ENCODE measurements at places on chromosomes 5 and 9.

GRCh38 chr9:131253891-131254491, 22.3 kb downstream of the FAM78A start:
- DNase-seq = peak; percentile 44

GRCh38 chr5:176660530-176660859, 13.2 kb downstream of the TSPAN17 start:
- DNase-seq = no peak

DNA sequence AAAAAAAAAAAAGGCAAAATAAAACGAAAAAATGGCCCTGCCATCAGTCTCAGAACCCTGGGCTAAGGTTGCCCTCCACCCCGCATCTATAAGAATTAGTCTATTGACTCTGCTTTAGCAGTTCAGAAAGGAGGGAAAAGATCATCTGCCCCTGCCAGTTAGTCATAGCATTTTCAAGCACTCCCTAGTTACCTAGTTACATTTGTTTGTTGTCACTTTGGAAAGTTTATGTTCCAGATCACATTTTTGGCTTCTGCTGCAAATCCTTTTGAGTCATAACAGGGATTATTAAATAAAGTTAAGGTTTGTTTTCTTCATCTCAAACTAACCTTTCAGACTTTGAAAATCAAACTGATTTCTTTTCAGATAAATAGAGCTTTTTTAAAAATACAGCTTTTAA, 52.1 kb downstream of the AQP7 start:
- DNase-seq = no peak

GRCh38 chr9:130371196-130371966, 73.4 kb upstream of the ASS1 start:
- DNase-seq = no peak

- DNase-seq = no peak
Measured at GRCh38 chr5:169745441-169746146, 108.5 kb downstream of the DOCK2 start.
